G401 (cell line): ENCODE measurements at places on chromosomes 1 and 21. TPM values are rescaled to one million over a fixed set of nuclear protein-coding genes. Genes with fewer than 3 reads are reported as not detected.

DNA sequence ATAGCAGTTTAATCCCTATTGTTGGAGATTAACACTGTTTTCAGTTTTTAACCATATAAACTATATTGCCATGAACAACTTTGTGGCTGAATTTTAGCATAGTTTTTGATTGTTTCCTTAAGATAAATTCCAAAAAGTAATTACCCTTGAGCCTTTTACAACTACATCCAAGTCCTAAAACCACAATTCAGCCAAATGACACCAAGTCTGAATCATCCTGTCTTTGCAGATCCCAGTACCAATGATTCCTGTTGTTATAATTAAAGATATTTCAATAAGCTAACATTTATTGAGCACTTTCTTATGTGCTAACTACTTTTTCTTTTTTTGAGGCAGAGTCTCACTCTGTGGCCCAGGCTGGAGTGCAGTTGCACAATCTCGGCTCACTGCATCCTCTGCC, 35.6 kb downstream of the IL23R start:
- no peak for DNase-seq

DNA sequence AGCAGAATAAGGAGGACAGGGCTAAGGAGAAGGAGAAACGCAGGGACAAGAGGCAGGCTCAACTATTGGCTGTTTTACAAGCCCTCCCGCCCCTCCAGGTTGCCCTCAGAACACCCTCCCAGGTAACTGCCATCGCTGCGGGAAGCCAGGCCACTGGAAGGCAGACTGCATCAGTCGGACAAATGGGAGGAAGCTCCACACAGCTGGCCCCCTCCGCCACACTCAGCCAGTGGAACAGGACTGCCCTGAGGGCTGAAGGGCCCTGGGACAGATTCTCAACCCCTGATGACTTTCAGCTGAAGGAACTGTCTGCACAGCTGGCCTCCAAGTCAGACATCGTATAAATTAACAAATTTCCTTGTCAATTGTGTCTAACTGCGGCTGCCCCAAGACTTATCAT, 21.8 kb downstream of the LRRC3 start:
- no peak for DNase-seq

DNA sequence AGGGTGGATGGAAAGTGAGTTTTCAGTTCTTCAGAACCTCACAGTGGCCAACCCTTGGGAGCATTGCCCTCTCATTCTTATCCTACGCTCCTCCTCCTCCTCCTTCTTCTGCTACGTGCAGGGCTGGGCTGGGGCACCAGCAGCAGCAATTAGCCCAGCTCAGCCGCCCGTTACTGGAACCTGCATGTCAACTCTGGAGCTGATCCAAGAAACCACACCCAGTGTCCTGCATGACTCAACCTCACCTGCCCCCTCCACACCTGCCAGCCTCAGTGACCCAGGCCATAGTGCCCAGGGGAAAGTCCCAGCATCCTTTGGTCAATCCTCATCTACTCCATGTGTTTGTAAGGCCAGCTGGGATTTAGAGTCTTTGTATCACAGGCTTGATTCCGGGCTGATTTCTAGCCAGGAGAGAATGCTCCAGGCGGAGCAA, 12.6 kb downstream of the ELF3 start:
- peak; percentile 7 for DNase-seq

DNA sequence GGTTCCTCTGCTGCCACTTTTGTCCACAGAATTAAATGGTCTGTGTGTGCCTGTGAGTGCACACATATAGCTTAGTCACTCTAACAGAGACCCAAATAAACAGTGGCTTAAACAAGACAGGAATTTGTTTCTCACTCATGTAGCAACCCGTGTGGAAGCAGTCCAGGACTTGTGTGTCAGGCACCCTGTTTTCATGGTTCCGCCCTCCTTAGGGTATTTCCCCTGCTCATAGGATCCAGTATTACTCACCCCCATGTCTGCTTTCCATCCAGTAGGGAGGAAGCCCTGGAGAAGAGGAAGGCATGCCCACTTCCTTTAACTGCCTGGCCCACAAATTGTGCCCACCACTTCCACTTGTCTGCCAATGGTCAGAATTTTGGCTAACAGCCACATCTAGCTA, 41.3 kb upstream of the TACSTD2 start:
- DNase-seq: no peak

GRCh38 chr1:65177457-65177856, 29.5 kb downstream of the AK4 start:
- no peak for DNase-seq

GRCh38 chr1:244242446-244242845, 191.4 kb downstream of the ZBTB18 start:
- DNase-seq: no peak

- no peak for DNase-seq
Measured at GRCh38 chr1:157880621-157881020, 39.0 kb upstream of the CD5L start.

DNA sequence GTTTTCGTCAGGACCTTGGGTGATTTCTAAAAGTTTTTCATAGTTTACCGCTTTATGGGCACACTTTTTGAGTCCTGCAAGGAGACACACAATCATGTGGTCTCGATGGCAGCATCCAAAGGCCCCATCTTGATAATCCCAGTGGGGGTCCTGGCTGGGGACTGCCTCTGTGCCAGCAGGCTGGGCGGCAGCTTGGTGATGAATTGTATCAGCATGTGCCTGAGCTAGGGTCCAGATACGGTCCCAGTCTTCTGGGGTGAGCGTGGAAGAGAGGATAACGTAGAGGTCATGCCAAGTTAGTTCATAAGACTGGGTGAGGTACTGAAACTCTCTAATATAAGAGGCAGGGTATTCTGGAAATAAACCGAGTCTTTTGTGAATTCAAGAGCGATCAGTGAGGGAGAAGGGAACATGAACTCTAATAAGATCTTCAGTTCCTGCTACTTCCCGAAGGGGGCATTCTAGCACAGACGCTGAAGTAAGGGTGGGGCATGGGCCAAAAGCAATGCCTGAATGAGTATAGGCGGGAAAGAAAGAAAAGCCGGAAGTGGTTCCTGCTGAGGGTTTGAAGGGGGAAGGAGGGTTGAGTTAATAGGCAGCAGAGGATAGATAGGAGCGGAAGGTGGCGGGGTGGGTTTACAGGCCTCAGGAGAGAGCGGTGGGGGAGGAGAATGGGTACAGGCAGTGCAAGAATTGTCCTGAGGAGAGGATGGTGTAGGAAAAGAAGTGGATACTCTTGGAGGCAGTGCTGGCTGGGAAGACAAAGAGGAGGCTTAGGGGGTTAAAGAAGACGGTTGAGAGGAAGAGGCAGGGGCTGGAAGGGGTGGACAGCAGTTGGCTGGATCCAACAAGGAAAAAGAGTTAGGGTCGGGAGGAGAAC, 1.6 kb downstream of the ERVH48-1 start:
- DNase-seq: peak; percentile 86

DNA sequence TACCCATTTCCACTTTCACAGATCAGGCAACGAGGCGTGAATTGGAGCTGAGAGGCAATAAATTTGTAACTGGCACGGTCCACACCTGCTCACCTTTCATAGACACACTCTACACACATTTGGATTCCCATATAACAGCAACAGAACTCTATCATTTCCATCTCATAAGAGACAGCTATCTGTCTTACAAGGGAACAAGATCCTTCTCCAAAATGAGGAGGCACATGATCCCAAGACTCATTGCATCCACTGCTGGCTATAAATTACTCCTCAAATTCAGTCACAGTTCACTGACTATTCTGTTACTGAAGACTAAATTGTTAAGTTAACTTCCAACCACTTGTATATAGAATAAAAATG, 342.8 kb downstream of the MATN1 start:
- DNase-seq: no peak

GRCh38 chr21:26443867-26444266, 129.2 kb downstream of the CYYR1 start:
- DNase-seq: no peak

DNA sequence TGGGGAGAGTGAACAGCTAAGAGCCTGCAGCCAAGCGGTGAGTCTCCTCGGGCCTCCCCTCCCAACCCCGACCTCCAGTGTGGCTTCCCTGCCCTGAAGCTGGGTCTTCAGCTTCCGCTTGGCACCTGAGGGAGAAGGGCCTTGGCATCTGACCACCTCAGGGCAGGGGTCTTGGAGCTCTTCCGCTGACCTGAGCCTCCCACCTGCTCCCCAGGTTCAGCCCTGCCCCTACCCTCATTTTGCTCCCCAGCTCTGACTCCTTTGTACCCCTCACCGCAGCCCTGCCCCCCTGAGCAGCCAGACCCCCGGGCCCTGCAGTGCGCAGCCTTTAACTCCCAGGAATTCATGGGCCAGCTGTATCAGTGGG, 4.9 kb downstream of the ADAMTSL4 start:
- DNase-seq: no peak

DNA sequence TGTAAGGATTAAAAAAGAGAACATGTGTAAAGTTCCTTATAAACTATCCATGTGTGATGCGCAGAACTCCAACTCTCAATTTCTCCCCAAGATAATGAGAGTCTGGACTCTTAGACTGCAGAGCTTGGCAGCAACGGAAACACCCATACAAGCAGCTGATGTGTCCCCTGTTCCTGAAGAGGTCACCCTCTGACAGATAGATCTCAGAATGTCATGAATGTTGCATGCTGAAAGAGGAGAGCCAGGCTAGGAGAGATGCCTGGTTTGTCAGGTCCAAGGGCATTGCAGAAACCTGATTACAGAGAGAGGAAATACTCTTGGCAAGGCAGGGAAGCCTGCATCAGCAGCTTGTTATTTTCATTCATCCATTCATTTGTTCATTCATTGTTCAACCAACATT, 24.2 kb downstream of the MTARC1 start:
- no peak for DNase-seq

- no peak for DNase-seq
Measured at GRCh38 chr1:34130306-34130705, 34.7 kb downstream of the CSMD2 start.

DNA sequence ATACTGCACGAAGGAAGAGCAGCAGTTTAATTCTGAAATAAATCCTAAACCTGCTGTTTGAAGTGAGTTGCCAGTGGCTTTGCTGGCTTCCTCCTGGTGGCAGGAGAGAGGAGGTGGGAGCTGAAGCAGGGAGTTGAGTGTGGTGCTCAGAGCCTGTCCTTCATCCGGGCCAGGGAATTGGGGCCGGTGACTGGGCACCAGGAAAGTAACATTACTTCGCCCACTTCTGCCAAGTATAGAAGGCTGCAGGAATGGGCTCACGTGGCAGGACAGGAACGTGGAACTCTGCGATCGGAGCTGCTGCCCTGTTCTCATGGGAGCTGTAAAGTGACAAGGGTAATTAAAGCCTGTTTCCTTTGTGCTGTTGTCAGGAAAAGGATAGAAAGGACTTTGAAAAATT, 8.7 kb downstream of the TOR3A start:
- DNase-seq: no peak

- no peak for DNase-seq
Measured at GRCh38 chr21:28309596-28309995, 683.1 kb downstream of the LTN1 start.

DNA sequence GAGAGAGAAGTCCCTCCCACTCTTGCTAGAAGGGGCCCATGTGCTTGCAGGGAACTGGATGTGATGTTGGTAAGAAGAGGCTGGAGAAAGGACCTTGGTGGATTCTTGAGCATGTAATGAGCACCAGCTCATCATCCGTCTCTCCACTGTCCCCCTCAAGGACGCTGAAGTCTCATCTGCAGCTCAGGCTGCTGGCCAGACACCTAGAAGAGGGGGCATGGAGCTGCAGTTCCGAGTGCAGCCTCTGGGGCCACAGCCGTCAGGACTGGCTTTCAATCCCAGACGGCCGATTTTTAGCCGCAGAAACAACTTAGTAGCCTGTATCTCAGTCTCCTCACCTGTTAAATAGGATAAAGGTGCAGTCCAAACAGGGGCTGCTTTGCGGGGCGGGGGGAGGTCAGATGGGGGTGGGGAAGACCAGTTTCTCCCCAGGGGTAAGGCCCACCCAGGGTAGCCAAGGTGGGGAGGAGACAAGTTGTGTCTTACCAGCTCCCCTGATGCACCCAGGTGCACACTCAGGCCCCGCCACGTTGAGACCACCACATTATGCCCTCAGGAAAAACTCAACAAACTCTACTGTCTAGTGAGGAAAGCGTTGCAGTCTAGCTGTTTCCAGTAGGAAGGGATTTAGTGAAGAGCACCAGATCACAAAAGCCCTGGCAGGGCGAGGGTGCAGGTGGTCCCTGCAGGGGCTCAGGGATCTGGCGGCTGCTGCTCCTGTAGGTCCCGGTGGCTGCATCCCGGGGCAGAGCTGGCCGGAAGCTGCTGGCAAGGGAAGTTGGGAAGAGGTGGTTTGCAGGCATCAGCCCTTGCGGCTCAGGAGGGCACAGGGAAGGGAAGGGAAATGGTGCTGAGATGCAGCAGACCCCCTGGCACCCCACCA, 29.5 kb downstream of the LDLRAP1 start:
- peak; percentile 79 for DNase-seq

Gene OR2T27
- total RNA-seq: not detected in 2 replicates

Gene DIO1
- total RNA-seq: not detected in 2 replicates

Gene PRAMEF11
- total RNA-seq: not detected in 2 replicates

Gene ADAMTS5
- not detected in 2 replicates for total RNA-seq

Gene PLEKHG5
- total RNA-seq: 8.2 and 8.6 TPM in 2 replicates

Gene CTPS1
- total RNA-seq: 68.9 and 81.5 TPM in 2 replicates

Gene PPFIA4
- 2.1 and 3.4 TPM in 2 replicates for total RNA-seq

Gene CATSPER4
- total RNA-seq: not detected in 2 replicates

Gene SMCP
- total RNA-seq: not detected in 2 replicates

Gene FCGR1A
- total RNA-seq: not detected in 2 replicates
